ENCODE measurements at places on chromosomes 2 and 18.
A peak's percentile ranks its signal among the peaks of the same experiment; 100 is the strongest.

DNA sequence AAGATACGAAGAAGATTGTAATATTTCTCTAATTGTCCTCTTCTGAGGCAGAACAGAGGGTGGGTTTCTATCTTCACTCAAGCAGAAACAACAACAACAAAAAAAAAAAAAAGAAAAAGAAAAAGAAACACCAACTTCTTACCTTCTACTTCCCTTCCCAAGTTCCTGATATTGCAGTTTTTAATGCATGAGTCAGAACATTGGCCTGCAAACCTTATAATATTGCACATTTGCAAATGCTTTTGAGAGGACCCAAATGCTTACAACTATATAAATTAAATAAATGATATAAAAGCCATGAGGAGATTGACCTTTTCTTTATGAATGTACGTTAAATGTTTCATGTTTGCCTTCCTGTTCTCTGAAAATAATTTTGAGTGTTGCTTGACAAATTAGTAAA, 37.3 kb downstream of the PAX3 start:
- DNase-seq: no peak

- DNase-seq: no peak
Observed at GRCh38 chr2:20578895-20579825, 71.7 kb downstream of the HS1BP3 start.

- no peak for DNase-seq
Observed at GRCh38 chr2:1515986-1516797, 102.9 kb downstream of the TPO start.

GRCh38 chr2:222238072-222238471, 60.7 kb downstream of the PAX3 start:
- no peak for DNase-seq

- no peak for DNase-seq
Observed at GRCh38 chr2:99915108-99915675, 227.2 kb downstream of the AFF3 start.

DNA sequence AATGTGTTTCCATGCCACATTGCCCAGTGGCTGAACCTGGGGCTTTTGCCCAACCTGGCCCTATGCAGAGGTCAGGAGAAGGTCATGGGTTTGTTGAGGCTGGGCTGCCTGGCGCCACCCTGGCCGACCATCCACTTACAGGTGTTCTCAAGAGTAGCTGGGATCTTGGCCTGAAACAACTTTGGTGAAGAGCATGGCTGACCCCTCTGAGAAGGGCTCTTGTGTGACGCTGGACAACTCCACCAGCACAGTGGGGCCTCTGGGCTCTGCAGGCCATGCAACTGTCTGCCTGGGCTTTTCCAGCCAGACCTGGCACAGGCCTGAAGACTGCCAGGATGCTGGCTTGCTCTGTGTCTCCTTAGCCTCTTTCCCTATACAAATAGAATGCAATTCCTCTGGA, 76.4 kb upstream of the ZNG1B start:
- DNase-seq: no peak

GRCh38 chr2:206558492-206558891, 83.8 kb upstream of the FAM237A start:
- DNase-seq: no peak

DNA sequence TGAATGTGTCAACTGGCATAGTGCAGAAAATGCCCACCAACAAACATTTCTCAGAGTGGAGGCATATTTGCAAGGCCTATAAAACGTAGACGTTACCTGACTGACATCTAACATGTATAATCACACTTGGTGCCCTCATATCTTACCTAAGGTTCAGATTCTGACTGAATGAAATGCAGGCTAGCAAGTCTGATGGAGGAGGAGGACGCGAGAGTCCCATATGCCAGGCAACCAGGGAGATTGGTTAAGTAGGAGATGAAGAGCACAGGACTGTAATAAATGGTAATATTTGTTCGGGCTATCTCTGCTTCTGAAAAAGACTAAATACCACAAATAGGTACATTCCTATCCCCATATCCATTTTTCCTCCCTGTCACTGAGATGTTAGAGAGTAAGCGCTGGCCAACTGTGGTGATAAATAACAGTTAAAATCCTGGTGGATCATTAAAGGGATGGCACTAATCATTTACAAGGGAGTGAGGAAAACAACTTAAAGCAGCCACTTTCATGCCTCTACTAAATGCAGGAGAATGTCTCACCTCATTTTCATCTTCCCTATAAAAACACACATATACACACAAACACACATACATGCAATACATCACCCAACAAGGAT, 217.2 kb downstream of the TMEM163 start:
- no peak for DNase-seq

- no peak for DNase-seq
Observed at GRCh38 chr18:28132084-28132483, 44.8 kb downstream of the CDH2 start.

- DNase-seq: no peak
Observed at GRCh38 chr2:232328516-232329460, 49.8 kb upstream of the ALPP start.

GRCh38 chr2:241620419-241620769, 16.6 kb downstream of the THAP4 start:
- no peak for DNase-seq

DNA sequence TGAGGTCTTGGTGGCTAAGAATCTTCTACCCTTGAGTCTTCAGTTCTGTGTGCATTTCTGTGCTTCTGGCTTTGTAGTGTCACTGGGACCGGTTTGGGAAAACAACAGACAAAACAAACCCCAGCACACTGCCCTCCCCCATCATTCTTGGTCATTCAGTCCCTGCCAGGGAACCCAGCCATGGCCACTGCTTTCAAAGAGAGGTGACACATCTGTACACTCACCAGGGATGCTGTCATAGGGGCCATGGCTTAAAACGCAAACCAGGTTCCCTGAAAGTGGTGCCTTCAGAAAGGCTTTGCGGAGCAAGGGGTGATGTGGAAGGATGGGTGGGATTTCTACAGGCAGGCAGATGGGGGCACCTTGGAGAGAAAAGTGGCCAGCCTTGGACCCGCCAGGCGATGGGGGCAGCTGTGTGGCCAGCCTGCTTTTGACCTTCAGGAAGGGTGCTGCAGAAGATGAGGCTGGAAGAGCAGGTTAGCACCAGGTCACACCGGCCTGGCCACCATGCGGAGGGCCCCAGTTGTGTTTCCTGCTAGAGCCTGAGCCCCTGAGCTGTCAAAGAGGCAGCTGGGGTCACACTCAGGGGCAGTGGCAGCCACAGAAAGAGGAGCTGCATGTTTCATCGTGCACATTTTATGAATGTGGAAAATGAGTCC, 101.3 kb downstream of the INHBB start:
- DNase-seq: no peak

GRCh38 chr18:77008576-77009315, 123.8 kb downstream of the MBP start:
- no peak for DNase-seq

DNA sequence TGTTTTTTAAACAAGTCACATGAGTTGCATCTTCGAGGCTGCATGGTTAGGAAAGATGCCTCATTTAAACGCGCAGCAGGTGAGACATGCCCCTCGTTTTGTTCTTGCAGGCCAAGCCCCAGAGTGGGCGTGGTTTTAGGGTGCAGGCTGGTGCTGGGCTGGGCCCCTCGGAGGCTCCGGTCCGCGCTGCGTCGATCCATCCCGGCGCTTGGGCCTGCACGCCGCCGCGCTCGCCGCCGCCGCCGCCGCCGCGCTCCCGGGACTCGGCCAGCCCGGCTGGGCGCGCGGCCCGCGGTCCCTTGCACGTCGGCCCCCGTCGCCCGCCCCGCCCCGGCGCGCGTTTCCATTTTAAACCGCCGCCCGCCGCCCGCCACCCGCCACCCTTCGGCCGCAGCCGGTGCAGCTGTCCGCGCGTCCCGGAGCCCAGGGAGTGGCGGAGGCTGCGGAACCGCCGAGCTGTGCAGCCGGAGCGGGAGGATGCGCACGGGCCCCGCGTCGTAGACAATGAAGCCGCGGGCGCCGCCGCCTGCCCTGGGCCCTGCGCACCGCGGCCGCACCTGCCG, 175.5 kb downstream of the AGAP1 start:
- DNase-seq: peak; percentile 84

DNA sequence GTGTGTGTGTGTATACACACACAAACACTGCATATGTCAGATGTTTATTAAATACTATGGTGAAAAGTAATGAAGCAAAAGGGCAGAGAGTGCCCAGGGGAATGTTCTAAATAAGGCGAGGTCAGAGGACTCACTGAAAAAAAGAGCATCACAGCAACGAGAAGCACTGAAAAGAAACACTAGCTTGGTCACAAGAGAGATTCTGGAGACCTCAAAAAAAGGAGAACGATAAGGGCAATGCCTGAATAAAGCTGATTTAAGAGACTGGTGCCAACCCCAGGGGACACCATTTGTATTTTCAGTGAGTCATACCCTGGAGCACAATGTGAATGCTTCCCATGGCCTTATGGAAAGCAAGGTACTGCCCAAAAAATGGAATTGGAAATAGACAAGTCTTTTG, 14.5 kb downstream of the SLC40A1 start:
- no peak for DNase-seq

GRCh38 chr18:57273194-57273593, 79.2 kb upstream of the ST8SIA3 start:
- DNase-seq: no peak

GRCh38 chr2:62884514-62884913, 166.1 kb upstream of the OTX1 start:
- no peak for DNase-seq

GRCh38 chr2:7972670-7973069, 709.2 kb upstream of the ID2 start:
- no peak for DNase-seq

- no peak for DNase-seq
Observed at GRCh38 chr2:11865378-11865777, 118.9 kb downstream of the LPIN1 start.

DNA sequence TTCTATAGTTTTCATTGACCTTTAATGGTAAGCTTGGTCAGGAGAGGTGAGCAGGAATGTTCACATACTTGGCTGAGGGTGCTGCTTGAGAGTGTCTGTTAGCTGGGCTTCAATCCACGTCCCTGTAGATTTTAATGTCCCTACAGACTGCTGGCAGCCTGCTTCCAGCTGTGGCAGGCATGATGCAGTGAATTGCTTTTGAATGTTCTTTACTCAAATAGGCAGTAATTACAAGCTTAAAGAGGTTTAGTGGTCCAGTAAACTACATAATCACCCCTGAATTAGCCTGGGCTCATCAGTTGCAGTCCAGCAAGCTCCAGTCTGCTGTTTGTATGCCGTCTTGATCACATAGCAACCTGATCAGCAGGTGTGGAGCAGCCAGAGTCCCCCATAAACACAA, 102.1 kb downstream of the MEIS1 start:
- no peak for DNase-seq

DNA sequence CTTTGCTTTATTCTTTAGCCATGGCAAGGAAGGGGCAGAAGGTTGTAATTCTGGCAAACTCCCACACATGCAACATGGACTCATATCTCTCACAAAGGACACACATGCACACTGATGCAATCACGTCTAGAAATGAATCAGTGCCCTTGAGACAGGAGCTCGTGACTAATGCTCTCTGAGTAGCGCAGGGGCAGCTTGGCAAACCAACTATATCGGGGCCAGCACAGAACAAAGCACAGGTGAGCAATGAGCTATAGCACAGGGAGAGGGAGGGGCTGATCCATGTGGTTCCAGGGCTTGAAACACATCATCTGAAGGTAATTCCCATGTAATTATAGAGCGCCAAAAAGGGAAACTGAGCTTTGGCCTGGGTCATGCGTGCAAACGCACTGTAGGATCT, 165.2 kb upstream of the KLF7 start:
- DNase-seq: no peak
